Left ventricle myocardium inferior (tissue), 1 donor: ENCODE measurements at places on chromosomes 2 and 18.

DNA sequence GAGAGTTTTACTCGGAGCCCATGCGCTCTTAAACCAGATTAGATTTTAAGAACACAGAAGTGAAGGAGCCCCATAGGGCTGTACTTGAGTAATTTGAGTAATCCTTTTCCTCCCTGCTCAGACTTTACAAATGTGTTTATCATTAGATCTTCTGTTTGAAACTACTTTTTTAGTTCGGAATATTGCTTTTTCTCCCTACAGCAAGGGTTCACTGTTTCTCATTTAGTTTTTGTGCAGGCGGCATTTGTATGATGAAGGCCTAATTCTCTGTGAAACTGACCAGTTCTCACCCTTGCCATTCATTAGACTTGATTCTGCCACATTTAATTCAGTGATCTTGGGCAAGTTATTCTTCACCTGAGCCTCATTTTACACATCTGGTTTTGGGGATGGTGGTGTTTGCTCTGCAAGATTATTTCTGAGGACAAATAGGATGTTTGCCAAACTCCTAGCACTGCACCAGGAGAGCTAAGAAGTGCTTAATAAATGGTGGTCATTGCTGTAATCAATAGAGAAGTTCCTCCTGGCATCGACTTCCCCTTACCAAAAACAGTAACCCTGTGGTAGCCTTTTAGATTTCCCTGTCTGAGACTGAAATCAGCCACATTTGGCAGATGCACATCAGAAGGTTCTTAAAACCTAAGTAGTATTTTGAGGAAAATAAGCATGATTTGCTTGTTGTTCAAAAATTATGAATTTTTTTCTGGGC, 2.2 kb downstream of the B3GNT2 start:
- DNase-seq: no peak

- no peak for DNase-seq
These were observed 91.9 kb upstream of the KCNE4 start for GRCh38 chr2:222960126-222960525.

DNA sequence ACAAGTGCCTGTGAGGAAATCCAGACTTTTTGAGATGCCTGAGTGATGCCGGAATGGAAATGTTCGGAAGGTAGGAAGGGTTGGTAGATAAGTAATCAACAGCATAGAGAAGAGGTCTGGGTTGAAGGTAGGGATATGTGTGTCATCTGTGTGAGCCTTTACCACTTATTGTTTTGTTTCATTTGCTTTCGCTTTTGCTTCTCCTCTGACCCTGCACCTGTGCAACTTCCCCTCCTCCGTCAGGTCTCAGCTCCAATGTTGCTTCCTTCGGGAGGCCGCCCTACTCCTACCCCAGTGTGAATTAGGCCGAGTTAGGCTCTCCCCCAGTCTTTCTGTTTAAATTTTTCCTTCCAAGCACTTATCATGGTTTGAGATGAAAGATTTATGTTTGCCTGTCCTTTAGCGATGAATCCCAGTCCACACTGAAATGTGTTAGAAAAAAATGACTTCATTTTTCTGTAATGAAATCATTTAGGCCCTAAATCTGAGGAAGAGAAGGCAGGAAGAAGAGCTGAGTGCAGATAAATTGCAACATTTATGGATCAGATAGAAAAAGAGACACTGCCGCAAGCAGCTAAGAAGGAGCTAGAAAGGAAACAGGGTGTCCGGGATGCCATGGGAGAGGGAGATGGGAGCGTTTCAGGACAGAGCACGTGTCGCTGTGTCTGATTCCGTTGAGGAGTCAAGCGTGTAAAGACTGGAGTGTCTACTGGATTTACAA, 139.6 kb upstream of the PELI1 start:
- no peak for DNase-seq

DNA sequence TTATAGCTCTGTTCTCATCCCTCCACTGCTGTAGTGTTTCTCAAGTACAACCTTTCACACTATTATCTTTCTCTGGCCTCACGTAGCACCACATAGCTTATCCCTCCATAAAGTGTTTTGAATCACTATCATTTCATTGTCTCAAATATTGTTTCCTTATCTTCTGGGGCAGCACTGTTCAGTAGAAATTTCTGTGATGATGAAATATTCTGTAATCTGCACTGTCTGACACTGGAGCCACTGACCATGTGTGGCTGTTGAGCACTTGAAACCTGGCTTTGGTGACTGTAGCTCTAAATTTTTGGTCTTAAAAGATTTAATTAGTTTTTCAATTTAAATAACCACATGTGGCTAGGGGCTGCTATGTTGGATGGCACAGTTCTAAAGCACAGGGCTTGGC, 78.9 kb downstream of the CPS1 start:
- no peak for DNase-seq

DNA sequence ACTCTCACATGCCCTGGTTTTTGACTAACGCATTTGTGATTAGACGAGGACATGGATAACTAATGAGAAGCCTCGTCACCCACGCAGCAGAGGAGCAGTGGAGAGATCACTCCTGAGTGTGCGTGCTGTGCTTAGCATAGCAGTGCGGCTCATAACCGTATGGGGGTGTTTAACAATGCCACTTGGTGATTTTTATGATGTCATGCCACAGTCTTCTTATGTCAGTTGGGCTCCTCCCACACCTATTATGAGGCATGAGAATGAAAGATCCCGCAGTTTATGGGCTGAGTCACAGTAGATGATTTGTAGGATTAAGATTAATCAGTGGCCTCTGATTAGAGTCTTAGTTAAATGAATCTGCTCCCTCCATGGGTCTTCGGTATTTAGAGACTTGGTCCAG, 2.5 kb upstream of the SMIM21 start:
- no peak for DNase-seq

GRCh38 chr2:232520489-232520888, 301 bp downstream of the PRSS56 start:
- no peak for DNase-seq

DNA sequence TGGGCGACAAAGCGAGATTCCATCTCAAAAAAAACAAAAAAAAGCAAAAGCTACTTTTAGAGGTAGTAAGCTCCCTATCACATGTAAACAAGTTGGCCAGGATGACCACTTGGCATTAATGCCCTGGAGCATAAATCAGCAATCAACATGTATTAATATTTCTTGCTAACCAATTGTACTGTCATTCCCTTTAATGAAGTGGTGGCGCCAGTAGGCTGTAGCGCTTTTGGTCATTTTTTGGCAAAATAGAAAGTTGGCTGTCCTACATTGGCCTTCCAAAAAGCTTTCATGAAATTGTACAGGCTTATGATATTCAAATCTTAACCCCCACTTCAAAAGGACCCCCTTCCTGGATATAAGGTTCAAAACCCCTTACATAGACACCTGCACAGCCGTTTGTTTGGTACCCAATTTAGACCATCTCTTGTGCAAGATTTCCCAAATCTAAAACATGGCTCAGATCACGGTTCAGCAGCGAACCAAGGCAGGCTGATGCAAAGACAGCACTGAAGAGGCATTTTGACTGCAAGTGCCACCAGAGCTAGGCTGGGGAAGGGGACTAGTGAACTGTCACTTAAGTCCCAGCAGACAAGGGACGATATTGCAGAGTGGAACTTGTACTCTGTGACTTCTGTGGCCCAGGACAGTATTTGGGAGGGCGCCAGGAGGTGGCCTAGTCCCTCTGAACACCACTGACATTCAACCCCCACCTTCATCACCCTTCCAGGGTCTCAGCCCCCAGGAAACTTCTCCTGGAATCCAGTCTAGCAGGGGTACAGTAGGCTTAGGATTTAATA, 31.9 kb downstream of the SMAD7 start:
- DNase-seq: no peak

DNA sequence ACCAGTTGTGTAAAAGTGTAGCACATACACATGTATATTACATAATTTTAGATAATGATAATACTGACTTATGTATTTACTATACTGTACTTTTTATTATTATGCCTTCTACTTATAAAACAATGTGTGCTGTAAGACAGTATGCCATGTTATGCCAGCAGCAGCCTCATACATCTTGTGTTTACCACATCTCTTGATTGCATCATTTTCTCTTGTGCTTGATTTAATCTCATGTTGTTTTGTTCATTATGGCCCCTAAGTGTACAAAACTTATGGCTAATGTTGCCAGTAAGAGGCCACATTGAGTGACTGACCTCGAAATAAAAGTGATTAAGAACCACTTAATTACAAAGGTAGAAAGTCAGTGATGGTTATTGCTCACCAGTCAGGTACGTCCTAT, 128.0 kb upstream of the SP5 start:
- DNase-seq: no peak

DNA sequence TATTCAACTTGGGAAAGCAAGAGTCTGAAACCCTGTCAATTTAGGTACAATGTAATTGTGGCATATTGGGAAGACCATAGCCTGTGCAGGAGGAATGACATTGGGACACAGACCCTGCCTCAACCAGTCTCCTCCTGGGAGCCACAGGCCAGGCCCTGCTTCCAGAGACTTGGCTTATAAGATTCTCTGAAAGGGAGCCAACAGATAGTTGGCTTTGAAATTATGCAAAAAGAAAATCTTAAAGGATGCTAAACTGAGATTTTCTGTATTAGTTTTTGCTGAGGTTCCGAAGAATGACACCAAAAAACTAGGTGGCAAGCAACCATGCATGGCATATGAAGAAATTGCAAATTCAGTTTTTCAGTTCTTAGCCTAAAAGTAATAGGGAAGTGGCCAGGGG, 76.4 kb upstream of the CYRIA start:
- no peak for DNase-seq

DNA sequence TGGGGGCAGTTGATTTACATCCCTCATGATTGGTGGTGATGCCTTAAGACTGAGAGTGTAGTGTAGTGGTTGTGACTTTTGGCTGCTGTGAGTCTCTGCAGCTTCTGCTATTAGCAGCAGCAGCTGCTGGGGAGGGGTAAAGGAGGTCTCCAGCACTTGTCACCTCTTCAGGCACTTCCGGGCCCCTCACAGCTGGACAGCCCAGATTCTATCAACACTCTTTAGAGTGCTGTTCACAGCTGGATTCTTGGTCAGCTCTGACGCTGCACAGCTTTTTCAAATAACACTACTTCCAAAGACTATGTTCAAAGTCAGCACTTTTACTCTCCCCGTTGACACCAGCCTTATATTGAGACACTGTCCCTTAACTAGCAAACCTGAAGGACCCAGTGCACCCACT, 396.0 kb downstream of the MEIS1 start:
- DNase-seq: no peak

- no peak for DNase-seq
These were observed 2.1 kb downstream of the SLC39A10 start for GRCh38 chr2:195659114-195659513.

- DNase-seq: no peak
These were observed 34.9 kb downstream of the RNF144A start for GRCh38 chr2:6952101-6952500.

DNA sequence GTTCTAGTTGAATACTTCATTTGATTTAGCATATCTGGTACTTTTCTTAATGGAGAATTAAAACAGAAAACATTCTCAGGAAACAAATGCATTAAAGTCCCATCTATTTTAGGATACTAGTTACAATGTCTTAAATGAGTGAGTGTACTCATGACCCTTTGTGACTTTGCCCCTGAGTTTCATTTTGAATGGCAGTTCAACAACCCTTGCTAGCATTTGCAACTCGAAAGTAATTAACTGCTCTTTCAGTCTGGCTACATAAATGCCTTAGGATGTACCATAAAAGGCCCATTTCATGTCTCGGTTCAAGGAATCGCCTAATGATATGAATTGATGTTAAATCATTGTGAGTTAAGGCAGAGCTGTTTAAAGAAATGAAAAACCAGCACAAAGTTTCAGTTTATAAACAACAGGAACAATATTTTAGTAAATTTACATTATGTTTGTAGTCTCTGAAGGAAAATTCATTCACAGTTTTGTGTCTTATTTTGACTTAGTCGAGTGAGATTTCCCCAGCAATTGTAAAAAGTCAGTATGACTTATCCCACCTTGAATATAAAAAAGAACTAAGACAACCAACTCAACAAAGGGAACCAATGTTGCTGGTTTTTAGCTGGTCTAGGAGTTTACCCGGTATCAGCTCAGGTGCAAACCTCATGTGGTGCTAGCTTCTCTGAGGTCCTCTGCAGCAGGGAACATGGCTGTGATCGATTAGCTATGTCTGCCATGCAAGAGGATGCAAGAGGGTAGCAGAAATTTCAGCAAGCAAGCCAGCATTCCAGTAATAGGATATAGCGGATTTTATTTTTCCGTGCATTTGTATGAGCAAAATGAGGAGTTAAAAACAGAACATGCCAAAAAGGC, 386.2 kb downstream of the PTPRM start:
- no peak for DNase-seq

GRCh38 chr2:113697516-113697915, 58.9 kb downstream of the SLC35F5 start:
- no peak for DNase-seq

DNA sequence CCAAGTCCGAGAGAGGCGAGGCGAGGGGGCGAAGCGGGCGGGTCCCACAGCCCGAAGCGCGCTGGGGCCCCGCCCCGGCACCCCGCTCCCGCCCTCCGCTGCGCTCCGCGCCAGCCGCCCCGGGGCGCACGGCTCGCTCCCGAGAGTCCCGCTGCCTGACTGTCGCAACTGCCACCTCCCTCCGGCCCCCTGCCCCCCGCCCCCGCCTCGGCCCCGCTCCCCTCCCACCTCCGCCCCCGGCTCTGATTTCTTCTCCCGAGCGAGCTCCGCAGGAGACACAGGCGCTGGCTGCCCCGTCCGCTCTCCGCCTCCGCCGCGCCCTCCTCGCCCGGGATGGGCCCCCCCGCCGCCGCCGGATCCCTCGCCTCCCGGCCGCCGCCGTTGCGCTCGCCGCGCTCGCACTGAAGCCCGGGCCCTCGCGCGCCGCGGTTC, at the start of gene WNT6:
Gene WNT6, plus strand, starts transcription at position 250 of the 432 bp plus-strand sequence. CDS start 233 bp downstream, outside the sequence.
- DNase-seq: no peak

DNA sequence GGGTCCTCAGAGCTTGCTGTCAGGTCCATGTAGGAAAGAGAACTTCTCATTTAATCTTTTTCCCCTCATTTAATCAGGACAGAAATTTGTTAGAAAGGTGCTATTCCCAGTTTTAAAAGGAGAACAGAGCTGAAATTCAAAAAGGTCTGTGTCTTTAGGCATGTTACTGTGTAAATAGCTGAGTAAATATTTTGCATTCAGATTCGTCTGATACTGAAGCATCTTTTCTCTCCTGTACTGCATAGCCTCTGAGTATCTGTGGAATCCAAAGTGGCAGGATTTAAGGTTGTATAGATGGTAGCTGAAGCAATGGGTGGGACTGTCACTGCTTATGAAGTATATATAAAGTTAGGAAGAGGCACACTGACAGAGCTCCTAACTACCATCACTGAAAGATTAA, 9.0 kb downstream of the PTPN4 start:
- DNase-seq: no peak

DNA sequence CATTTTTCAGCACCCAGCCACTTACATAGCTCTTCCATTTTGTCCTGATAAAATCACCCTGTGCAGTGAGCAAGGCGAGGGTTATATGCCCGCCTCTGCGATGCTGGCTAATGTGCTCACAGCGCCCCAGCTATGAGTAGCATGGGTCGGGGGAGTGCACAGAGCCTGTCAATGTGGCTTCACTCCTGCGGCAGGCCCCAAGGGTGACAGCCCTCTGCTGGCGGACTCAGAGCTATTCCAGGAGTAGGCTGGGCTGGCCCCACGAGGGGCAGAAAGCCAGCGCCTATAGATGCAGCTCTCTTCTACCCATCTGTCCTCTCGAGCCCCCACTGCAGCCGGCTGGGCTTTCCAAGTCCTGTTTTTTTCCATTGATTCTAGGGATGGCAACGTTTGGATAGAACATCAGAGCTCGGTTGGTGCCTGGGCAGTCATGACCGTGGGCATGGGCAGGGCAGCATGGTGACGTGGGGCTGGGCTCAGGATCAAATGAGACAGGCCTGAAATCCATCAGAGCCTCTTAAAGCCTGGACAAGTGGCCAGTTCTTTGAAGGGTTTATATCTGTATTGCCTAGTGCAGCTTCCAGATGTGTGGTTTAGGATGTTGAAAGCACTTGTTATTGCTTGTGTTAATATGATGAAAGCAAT, 134.7 kb downstream of the MCFD2 start:
- DNase-seq: peak; percentile 45
